ENCODE measurements at places on chromosomes 12 and 14.

- DNase-seq, result no peak
Observed at GRCh38 chr12:112942572-112942971, 4.3 kb downstream of the OAS3 start.

DNA sequence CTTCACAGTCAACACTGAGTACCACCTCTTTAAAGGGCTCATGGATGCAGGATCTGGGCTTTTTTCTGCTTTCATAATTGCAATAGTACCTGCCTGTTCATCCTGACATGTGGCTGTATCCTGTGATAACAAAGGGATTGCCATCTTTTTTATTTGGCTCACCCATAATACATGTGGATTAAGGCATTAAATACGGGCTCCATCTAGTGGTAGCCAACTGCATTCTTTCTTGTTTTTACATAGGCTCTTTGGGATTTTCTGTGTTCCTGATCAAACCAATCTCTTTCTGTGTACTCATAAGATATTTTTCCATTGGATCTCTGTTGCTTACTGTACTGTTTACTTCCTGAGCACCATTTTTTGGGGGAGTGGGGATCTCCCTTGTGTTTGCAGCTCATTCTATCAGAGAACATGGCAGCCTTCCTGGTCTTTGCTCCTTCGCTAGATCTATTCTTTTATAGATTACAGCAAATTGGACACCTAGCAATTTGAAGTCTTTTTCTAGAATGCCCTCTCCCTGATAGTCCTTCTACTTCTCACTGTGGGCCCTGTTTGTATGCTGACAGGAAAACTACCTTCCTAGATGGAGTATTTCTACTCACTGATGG, 723.4 kb upstream of the MDGA2 start:
- DNase-seq, result no peak

GRCh38 chr14:61252369-61253063, 28.6 kb downstream of the TMEM30B start:
- peak; percentile 19 for DNase-seq

DNA sequence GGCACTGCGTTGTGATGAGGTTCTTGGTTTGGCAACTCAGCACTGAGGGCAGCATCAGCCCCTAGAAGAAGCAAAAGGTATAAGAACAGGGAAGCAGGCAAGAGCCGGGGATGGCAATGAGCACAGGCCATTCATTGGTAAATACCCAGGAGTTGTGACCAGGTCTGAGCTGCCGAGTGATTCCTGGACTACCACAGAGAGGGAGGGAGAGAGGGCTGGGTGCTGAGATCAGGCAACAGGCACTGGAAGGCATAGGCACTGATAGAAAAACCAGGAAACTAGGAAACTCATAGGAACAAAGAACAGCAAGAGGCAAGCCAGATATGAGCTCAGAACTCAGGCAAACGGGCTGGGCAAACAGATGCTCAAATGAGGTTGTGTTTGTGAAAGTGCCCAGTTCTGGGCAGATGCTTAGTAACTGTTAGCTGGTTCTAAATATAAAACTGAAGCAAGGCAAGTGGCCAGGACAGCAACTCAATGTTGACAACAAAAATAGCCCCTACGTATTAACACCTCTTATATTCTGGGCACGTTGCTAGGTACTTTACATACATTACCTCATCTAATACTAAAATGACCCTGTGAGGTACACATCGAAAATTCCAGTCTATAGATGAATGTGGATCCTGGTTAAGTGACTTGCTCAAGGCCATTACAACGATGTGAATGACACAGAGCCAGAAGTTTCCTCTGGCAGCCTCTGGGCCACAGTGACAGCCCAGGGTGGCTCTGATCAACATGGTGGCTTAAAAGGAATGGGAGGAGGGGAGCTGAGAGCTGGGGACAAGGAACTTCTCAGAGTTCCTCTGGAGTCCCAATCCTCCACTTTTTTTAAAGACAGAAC, 121.1 kb downstream of the PRMT8 start:
- no peak for DNase-seq

DNA sequence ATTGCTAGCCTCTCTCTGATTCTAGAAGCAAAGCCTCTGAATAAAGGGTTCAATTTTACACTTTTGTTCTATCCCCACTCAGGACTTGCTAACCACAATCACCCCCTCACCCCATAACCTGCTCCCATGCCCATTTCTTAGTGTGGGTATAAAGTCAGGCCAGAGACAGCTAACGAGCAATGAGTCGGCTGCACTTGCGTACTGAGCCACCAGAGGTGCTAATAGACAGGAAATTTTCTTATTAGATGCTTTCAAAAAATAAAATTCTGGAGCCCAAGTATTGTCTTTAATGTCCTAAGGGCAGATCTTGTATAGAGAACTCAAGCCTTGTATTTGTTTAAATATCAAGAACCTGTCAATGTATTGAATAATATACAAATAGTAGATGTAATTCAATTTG, 256.9 kb downstream of the SYT1 start:
- no peak for DNase-seq

DNA sequence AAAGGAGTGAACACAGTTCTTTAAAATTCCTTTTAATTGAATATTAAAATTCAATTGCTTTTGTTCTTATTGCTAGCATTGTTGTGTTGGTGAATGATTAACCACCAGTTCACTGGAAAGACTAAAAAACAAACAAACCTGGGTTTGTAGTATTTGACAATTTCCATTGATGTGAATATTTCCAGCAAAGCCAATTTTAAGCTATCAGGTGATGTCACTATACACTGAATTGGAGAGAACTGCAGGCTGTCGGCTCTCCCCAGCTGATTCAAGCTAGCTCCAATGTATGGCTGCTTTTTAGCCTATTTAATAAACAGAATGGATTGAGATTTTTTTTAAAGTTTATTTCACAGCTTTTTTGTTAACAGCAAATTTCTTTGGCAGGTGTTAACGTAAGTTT, 1753.6 kb upstream of the SEL1L start:
- no peak for DNase-seq

- no peak for DNase-seq
Observed at GRCh38 chr14:89444044-89444443, 27.0 kb upstream of the FOXN3 start.

- DNase-seq, result no peak
Observed at GRCh38 chr14:79502136-79502750, 709.1 kb downstream of the DIO2 start.

- no peak for DNase-seq
Observed at GRCh38 chr12:70354787-70355186, 11.3 kb upstream of the KCNMB4 start.

DNA sequence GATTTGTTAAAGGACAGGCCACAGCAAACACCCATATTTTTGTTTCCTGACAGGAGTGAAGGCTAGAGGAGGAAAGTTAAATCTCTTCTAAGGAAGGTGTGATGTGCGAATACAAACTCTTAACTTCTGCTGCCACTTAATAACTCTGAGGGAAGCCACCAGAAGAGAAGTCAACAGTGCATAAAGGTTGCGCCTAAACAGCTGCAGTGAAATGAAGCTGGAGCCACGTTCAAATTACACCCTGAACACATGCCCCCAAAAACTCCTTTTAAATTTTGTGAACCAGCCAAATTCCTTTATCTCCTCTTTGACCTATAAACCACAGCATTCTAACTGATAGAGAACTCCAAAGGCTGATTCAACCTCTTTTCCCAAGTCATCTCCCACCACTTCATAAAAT, 22.4 kb downstream of the DENND5B start:
- no peak for DNase-seq

GRCh38 chr12:112169161-112169872, 44.0 kb downstream of the TRAFD1 start:
- DNase-seq, result no peak

DNA sequence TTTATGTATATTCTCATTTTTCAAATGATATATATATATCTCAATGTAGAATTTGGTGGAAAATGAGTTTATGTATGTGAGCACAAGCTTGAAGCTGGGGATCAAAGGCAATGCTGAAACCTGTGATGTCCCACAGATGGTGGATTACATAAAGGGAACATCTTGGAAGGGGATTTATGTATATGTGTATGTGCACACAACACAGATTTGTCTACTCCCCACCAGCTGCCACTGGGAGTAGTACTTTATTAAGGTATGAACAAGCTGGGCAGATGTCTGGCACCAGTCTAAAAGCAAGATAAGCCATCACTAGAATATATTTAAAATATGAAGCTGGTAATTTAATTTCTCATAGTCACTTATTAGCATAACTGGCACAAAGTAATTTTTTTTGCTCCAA, 895.6 kb downstream of the SLC6A15 start:
- no peak for DNase-seq

DNA sequence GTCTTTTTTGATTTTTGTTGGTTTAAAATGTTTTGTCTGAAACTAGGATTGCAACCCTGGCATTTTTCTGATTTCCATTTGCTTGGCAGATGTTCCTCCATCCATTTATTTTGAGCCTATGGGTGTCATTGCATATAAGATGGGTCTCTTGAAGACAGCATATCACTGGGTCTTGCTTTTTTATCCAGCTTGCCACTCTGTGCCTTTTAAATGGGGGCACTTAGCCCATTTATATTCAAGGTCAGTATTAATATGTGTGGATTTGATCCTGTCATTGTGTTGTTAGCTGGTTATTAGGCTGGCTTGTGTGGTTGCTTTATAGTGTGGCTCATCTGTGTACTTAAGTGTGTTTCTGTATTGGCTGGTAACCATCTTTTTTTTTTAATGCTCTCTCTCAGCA, 139.6 kb downstream of the CEP83 start:
- no peak for DNase-seq

GRCh38 chr12:69981881-69982475, 157.0 kb downstream of the MYRFL start:
- DNase-seq, result no peak

DNA sequence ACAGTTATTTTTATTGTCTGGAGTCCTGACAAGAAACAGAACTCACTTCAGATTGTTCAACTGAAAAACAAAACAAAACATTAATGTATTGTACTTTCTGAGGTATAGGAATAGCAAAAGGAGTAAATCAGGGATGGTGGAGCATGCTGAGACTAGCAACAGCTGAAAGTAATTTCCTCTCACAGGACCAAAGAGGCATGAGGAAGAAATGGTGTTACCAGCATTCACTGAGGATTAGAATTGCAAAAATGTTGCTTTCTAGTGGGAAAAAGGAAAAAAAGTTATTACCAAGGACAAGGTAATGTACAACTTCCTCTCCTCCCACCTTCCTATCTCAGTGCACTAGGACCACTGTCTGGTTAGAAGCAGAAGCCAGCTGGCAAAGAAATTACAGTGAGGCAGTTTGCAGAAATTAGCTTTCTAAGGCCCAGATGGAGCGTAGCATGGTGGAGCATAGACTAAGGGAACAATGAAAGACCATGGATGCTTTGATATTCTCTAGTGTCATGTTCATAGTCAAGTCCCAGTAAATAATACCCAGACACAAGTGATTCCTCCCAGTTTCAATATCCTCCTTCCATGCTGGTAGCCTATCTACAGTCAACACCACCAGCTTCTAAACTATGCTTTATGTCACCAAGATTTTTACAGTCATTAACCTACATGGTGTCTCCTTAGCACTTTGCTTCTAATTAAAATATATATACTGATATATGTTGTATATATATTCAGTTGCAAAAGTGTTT, 133.7 kb upstream of the DCN start:
- no peak for DNase-seq

- DNase-seq, result no peak
Observed at GRCh38 chr14:93951635-93952540, 24.5 kb downstream of the ASB2 start.
